ENCODE measurements at places on chromosomes 6 and 20. TPM values are rescaled to one million over a fixed set of nuclear protein-coding genes. Genes with fewer than 3 reads are reported as not detected.

The GHRH gene
- not detected for polyA plus RNA-seq

The KCNQ5 gene
- 3.1 TPM for polyA plus RNA-seq

The GTF3C6 gene
- 74.4 TPM for polyA plus RNA-seq

The FAM209B gene
- polyA plus RNA-seq = 0.17 TPM

The XKR7 gene
- not detected for polyA plus RNA-seq

The SLC22A16 gene
- polyA plus RNA-seq = not detected

Measured in fibroblast of lung (primary cell).